Germinal center (tissue), 1 donor: ENCODE measurements at places on chromosomes 7 and 10.
A peak's percentile ranks its signal among the peaks of the same experiment; 100 is the strongest.

- no peak for DNase-seq
Measured at GRCh38 chr10:77274046-77274795, 363.4 kb downstream of the KCNMA1 start.

GRCh38 chr7:12207046-12207445 is 4.0 kb upstream of the TMEM106B start:
- DNase-seq: no peak

GRCh38 chr7:45623157-45623556 is 49.0 kb downstream of the ADCY1 start:
- no peak for DNase-seq

DNA sequence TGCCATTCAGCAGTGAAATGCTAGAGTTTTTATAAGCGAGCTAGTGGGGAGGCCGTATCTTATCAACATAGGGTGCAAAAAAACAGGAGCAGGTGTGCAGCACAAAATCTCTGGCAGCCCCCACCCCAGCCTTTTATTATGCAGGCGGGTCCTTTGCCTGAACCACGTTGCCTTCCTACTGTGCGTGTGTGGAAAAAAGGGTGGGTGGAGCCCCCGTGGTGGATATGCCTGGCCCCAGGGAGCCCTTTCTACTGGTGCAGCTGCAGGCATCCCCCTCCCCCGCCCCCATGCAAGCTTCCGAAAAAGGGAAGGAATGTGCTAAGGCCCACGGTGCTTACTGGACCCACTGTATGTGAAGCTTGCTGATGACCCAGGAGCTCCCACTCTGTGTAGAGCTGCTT is 175.9 kb downstream of the USP6NL start:
- DNase-seq: no peak

- no peak for DNase-seq
Measured at GRCh38 chr7:78296046-78296597, 497.5 kb downstream of the PHTF2 start.

GRCh38 chr7:74253835-74254128 is 417 bp downstream of the RFC2 start:
- no peak for DNase-seq

DNA sequence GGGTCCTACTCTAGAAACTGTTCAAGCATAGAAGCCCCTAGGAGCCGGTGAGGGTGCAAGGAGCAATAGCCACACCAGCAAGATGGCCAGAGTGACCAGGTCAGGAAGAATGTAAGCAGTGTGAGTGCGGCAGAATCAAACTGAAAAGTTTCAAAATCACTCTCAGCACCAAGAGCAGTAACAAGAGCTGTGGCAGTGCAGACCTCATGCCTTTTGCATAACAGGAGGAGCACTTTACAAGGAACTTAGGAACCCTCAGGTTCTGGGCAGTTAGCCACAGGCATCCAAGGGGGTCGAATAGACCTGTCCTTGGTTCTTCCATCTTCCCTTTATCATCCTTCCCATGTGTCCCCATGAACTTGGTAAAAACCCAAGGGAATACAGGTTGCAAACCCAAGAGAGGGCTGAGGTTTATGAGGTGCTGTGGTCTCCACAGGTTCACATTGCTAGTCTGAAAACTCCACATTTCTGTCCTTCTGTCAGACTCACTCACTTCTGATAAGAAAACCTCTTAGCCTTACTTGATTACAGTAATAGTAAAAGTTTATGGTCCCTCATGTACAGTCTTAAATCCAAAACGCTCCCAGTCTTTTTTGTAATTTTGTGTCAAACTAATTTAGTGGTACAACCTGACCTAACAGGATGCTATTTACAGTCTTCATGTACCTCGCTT is 78.4 kb downstream of the PON1 start:
- no peak for DNase-seq

DNA sequence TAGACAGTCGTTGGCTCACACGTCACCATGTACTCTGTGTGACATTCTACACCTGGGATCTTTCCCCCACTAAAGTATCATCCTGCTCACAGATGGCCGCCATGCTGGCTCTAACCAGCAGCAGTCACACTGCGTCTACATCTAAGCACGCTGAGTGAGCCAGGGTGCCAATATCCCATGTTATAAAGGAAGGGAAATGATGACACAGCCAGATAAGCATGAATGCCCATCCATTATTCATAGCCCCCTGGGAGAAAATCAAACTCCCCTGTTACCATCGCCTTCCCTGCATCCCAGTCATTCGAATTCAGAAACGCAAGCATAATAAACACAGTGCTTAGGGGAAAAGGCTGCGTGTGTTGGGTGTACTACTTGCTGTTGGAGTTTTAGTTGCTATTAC is 698.2 kb upstream of the AUTS2 start:
- no peak for DNase-seq

DNA sequence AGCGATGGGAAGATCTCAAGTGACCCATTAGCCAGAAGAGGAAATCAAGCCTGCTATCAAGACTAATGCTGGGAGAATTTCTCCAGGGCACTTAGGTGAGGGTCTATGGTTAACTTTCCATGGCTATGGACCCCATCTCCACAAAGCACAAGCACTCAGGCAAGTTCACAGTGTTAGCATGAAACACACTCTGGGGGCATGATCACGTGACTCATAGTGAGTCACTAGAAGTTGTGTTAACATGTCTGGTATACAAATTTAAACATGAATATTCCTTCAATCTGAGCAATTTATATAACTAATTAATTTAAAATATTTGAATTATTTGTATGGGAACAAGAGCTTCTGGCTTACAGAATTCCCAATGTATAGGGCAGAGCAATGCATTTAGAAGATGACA is 131.8 kb downstream of the FAM204A start:
- no peak for DNase-seq

DNA sequence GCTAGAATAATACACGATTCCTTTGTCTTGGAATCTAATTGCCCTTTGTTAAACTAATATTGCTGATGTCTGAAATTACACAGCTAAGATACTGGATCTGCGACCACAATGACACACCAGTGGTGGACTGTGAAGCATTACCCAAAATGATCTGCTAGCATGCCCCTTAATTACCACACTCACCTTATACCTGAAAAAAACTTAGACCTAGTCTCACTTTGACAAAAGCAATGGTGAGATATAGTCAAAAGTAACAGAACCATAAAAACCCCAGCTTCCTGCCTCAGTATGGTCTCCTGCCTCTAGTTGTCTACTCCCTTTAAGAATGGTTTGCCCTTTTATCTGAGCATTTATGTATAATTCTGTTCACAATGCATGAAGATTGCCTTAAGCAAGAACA is 20.8 kb upstream of the ERVW-1 start:
- no peak for DNase-seq

DNA sequence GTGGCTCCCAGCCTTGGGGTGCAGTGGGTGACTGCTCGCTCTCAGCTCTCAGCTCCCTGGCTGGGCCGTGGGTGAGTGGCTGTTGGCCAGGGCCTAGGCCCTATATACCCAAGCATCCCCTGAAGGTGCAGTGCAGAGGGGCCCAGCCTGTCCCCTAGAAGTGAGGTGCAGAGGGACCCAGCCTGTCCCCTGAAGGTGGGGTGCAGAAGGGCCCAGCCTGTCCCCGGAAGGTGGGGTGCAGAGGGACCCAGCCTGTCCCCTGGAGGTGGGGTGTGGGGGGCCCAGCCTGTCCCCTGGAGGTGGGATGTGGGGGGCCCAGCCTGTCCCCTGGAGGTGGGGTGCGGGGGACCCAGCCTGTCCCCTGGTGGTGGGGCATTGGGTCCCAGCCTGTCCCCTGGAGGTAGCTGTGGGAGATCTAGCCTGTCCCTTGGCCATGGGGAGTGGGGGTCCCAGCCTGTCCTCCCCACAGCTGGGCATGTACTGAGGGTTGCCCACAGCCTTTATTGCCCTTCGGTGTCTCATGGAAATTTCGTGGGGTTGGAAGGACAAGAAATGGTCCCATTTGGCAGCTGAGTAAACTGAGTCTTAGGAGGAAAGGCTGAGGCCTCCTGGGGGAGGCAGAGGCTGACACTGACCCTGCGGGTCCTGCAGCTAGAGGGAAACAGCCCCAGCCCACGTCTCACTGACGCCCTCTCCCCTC is 17.5 kb upstream of the LFNG start:
- no peak for DNase-seq

- DNase-seq: no peak
Measured at GRCh38 chr7:28157076-28157745, 23.4 kb downstream of the JAZF1 start.

GRCh38 chr7:107638594-107638993 is 22.0 kb upstream of the SLC26A4 start:
- DNase-seq: peak; percentile 51

DNA sequence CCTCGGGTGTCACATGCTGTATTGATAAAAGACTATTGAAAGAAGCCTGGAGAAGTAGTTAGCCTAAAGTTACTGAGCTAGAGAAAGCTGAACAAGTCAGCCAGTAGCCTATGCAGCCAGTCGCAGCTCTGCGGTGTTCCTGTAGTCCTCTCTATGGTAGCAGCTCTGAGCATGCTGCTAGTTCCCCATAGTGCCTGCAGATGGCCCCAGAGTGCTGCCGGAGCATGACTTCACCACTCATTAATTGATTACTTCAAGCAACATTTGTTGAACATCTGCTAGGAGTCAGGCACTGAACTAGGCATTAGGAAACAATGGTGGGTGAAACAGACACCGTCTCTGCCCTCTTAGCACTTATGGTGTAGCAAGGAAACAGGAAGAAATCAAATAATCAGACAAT is 422.7 kb downstream of the SORCS3 start:
- DNase-seq: peak; percentile 7

GRCh38 chr7:41425926-41426325 is 277.0 kb downstream of the INHBA start:
- no peak for DNase-seq

DNA sequence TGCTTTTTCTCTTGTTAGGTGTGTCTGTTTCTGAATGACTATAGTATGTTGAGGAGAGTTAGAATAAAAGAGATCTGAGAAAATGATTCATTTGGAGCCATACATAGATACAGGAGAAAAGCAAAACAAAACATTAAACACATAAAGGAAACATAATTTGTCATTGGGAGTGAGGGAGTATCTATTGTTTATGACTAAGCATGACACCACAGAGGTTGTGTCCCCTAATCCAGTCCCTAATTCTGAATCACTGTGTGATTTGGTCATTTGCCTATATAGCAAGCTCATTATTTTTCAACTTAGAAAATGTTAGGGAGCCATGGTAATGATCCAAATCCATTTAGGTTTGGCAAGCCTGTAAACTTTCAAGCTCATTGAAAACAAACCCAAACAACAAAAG is 132.3 kb upstream of the BMPER start:
- DNase-seq: no peak

DNA sequence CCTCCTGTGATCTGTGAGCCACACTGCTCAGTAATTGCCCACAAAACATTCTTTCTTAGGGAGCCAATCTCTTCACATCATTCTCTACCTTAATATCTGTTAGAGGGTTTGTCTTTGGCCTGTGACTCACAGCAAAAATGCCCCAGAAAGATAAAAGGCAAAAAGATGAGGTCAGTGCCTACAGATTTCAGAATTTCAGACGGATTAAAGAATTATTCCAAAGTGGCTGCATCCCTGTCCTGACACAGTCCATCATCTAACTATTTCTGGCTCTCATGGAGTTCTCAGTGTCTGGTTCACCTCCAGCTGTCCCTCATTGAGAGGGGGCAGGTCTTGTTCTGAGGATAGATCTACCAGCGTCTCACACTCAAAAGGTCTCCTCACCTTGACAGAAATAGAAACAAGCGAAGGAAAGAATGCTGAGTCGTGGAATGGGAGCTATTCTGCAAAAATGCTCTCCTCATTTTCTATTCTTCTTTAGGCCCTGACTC is 138.5 kb upstream of the AOAH start:
- no peak for DNase-seq

- no peak for DNase-seq
Measured at GRCh38 chr7:121313220-121313792, 15.5 kb upstream of the WNT16 start.

DNA sequence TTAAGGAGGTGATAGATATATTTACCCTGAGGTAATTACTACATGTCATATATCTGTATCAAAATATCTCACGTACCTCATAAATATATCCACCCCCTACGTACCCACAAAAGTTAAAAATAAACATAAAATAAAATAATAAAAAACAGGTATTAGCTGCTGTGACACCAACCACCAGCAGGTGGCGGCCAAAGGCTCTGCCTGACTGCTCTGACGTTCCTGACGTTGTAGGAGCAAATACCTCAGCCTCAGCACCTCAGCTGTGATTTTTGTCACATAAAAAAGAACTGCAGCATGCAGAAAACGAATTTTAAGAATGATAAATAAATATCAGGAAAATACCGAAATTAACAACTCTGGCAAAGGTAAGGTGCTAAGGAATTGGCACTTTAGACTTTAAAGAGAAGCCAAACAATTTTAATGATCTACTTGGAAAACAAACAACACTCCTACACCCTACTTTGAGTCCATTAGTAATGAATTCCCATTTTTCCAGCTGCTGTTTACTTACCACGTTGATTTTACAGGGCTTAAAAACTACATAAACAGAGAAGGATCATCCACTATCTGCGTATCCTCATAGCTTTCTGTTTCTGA is 125.4 kb upstream of the TARP start:
- peak; percentile 56 for DNase-seq

DNA sequence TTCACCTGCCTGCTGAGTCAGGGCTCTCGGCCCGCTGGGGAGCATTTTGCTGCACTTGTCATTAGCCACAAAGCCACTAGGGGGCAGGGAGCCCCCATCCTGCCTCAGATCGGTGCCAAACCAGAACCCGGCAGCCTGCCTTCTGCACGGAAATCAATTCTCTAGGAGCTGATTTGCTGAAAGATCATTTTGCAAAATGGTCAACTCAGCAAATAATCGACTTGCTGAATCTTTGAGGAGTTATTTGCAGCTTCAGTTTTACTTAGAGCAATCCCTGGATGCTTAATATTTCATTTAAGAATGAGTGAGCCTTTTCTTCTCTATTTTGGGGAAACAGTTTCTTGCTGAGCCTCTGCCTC is 1.7 kb upstream of the GIMAP8 start:
- peak; percentile 84 for DNase-seq

DNA sequence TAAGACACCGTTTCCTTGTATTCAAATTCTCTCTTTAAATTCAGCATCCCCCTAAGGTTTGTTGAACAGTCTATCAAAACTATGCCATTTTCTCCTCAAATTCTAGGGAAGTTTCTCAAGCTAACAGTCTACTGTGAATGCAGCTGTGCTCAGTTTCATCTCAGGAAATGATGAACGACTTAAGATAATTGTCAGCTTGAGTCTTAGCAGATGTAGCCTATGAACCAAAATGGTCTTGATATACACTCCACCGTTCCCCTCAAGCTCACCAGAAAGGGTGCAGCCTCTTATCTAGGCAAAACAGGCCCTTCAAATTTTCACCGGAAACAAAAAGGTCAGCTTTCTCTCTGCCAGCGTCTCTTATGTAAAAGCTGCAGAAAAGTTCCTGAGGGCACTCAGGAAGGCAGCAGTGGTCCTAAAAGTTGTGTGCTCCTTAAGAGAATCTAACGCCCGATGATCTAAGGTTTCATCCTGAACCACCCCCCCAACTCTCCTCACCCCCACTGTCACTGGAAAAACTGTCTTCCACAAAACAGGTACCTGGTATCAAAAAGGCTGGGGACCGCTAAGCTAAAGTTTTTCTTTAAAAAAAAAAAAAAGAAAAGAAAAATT is 2.1 kb downstream of the DNAJC9 start:
- no peak for DNase-seq
